ENCODE measurements at places on chromosomes 4 and X.

GRCh38 chr4:43757147-43757546 is 691.5 kb downstream of the KCTD8 start:
- no peaks in the 10 kb centered on the region for H3K27me3 ChIP-seq
- H3K36me3 ChIP-seq = no peaks in the 10 kb centered on the region
- H3K4me1 ChIP-seq = no peaks in the 10 kb centered on the region
- no peak for DNase-seq

- H3K4me1 ChIP-seq = no peaks in the 10 kb centered on the region
- no peak overlapping the region for H3K4me3 ChIP-seq
- peaks cover 1% of the 10 kb centered on the region for H3K36me3 ChIP-seq
- H3K27me3 ChIP-seq = no peaks in the 10 kb centered on the region
- H3K27ac ChIP-seq = no peak overlapping the region
Measured at GRCh38 chrX:110125446-110126162, 122.7 kb downstream of the TMEM164 start.

GRCh38 chr4:4871573-4872313 is 12.3 kb downstream of the MSX1 start:
- H3K27me3 ChIP-seq = peaks cover 74% of the 10 kb centered on the region
- H3K4me3 ChIP-seq = no peak overlapping the region
- DNase-seq = no peak
- no peaks in the 10 kb centered on the region for H3K36me3 ChIP-seq
- H3K4me1 ChIP-seq = peaks cover 9% of the 10 kb centered on the region
- H3K27ac ChIP-seq = peak overlapping the region; percentile 35

- H3K27ac ChIP-seq = no peak overlapping the region
- no peaks in the 10 kb centered on the region for H3K4me1 ChIP-seq
- H3K36me3 ChIP-seq = no peaks in the 10 kb centered on the region
- no peak overlapping the region for H3K4me3 ChIP-seq
- H3K27me3 ChIP-seq = no peaks in the 10 kb centered on the region
- no peak for DNase-seq
Measured at GRCh38 chr4:106986486-106986885, 49.6 kb downstream of the DKK2 start.

GRCh38 chr4:184114431-184114830 is 103.2 kb downstream of the ENPP6 start:
- DNase-seq = no peak
- H3K4me3 ChIP-seq = no peak overlapping the region
- peaks cover 11% of the 10 kb centered on the region for H3K27me3 ChIP-seq
- H3K36me3 ChIP-seq = no peaks in the 10 kb centered on the region

DNA sequence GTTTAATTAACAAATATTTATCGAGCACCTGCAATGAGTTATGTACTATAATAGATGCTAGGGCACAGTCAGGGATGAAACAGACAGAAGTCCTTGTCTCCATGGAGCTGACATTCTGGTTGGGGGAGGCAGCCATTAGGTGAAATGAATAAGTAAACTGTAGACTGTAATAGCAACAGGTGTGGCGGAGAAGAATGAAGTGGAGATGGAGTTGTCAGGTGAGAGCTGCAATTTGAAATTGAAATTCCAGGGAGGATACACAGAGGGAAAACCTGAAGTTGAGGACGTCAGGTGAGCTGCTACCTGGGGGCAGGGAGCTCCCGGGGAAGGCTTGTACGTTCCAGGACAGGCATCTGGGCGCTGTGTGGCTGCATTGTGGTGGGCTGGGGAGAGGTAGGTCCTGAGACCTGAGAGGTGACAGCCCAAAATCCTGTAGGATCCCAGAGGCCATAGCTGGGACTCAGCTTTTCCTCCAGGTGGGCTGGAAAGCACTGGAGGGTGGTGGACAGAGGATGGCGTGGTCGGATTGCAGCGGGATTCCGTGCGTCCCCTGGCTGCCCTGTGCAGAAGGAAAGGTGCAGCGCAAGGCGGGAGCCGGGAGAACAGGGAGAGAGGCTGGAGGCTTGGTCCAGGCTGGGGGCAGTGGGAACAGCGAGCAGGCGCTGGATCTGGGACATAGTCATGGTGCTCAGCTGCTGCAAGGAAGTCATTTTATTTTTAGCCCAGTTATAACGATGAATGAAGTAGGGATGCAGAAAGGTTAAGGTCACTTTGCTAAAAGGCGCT is 24.8 kb downstream of the CYTL1 start:
- no peak overlapping the region for H3K27ac ChIP-seq
- peaks cover 7% of the 10 kb centered on the region for H3K27me3 ChIP-seq
- H3K4me1 ChIP-seq = no peaks in the 10 kb centered on the region
- no peaks in the 10 kb centered on the region for H3K36me3 ChIP-seq

Measured in activated naive CD8-positive, alpha-beta T cell treated with anti-CD3 and anti-CD28 coated beads, Interleukin-2, amount 10 ng/mL, durations not matched to agents 7 days and 5 days (primary cell).